ENCODE measurements at places on chromosomes 2 and 18.

DNA sequence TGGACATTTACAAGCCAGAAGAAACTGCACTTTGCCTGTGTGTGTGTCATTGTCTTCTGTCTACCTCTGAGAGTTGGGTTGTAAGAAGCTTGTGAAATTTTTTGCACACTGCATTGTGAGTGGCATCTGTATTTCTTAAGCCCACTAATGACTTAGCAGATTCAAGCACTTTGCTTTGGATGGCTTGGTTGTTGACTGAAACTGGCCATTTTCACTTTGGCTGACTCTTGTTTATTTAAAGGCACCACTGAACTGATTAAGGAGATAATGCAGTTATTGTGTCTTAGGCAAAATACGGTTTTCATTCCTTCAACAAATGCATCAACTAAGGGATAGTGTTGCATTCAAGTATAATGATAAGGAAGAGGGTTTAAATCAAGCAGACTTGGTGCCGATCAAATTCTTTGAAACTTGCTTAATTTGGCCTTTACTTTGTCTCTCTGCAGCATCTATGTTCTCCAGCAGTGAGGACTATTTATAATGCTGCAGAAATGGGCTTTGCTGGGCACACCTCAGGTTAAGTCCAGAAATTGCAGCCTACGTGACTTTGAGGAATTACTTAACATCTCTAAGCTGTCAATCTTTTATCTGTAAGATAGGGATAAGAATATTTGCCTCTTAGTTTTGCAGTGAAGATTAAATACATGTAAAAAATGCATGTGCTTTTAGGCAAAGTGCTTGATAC is 142.0 kb downstream of the CCDC85A start:
- no peak for DNase-seq

DNA sequence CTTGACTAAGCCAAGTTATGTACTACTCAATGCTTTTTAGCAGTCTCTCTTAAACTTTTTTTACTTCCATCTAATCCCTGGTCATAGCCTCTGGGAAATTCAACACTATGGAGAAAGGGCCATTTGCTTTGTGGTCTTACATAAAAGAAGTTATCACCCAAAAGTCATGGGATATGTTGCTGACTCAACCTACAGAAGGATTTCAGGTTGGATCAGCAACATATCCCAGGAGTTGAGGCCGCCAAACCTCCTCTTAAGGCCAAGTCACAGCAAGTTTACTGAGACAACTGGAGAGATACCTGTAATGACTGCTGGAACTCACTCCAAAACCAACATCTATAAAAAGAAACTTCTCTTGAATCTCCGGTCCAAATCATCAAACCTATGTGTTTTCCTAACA is 141.1 kb downstream of the IRS1 start:
- no peak for DNase-seq

DNA sequence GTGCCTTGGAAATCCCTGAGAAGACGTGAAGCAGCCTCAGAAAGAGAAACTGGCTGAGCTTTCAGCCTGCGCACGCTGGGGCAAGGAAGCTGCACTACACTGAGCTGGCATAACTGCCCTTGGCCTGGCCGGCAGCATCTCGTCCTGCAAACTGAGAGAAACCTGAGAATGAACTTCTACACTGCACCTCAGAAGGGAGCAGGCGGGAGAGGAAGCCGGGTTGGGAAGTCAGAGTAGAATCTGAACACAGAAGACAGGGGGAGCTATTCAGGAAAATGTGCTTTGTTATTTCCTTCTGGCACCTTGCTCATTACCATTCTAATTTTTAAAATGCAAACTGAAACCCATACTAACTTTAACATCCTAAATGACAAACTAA is 70.9 kb downstream of the ZEB2 start:
- no peak for DNase-seq

GRCh38 chr2:127411653-127412369 is 6.4 kb upstream of the PROC start:
- no peak for DNase-seq

GRCh38 chr18:45175511-45175910 is 439.8 kb upstream of the SLC14A2 start:
- DNase-seq: no peak

- DNase-seq: no peak
Observed at GRCh38 chr2:46748735-46749531, 166.7 kb downstream of the MCFD2 start.
